ENCODE measurements at places on chromosomes 5 and 9. TPM values are rescaled to one million over a fixed set of nuclear protein-coding genes. Genes with fewer than 3 reads are reported as not detected.

TLN1 gene
- total RNA-seq, result 120 TPM

GRXCR2 gene
- total RNA-seq, result not detected

PRSS3 gene
- 2.5 TPM for total RNA-seq

PGM5 gene
- total RNA-seq, result not detected

HNRNPH1 gene
- total RNA-seq, result 572 TPM

CMYA5 gene
- total RNA-seq, result 0.49 TPM
